ENCODE measurements at places on chromosomes 5 and 9. TPM values are rescaled to one million over a fixed set of nuclear protein-coding genes. Genes with fewer than 3 reads are reported as not detected.

The NME5 gene
- not detected for total RNA-seq

The MLANA gene
- not detected for total RNA-seq

The SLC6A7 gene
- not detected for total RNA-seq

The CTXN3 gene
- total RNA-seq, result not detected

The NR4A3 gene
- total RNA-seq, result 10.5 TPM

The PCDH12 gene
- 1.7 TPM for total RNA-seq

The PCDHB16 gene
- not detected for total RNA-seq

The ECM2 gene
- not detected for total RNA-seq

The CCDC180 gene
- 2.3 TPM for total RNA-seq

The EIF4E1B gene
- not detected for total RNA-seq

The RIC1 gene
- total RNA-seq, result 15.0 TPM

The DAB2IP gene
- total RNA-seq, result not detected

All from activated CD4-positive, alpha-beta memory T cell treated with anti-CD3 and anti-CD28 coated beads for 36 hours (primary cell).